Mesothelial cell of epicardium (in vitro differentiated cells): ENCODE measurements at places on chromosomes 4 and X.

DNA sequence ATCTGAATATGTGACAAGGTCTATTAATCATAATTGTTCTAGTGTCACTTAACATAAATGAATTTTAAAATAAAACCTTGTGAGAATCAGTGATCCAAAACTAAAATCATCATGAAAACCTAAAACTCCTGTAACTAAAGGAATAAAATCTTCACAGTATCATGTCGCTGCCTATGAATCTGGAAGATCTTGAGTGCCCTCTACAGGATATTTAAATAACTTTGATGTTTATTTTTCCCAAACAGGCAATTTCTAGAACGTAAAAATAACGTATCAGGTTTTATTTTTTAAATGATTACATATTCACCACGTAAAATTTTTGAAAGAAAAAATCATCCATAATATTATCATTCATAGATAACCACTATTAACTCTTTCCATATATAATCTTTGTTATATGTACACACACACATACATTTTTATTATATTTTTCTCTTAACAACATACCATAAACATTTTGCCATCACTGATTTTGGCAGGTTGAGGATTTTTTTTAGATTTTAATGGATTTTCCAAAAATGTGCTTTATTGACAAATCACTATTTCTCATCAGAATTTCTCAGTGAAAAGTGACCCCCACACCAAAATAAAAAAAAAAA lies 79.6 kb downstream of the COMMD8 start:
- DNase-seq = no peak

GRCh38 chrX:27162496-27162895 lies 300.6 kb downstream of the PPP4R3C start:
- DNase-seq = no peak

GRCh38 chrX:32871636-32872035 lies 339.7 kb downstream of the DMD start:
- DNase-seq = no peak

DNA sequence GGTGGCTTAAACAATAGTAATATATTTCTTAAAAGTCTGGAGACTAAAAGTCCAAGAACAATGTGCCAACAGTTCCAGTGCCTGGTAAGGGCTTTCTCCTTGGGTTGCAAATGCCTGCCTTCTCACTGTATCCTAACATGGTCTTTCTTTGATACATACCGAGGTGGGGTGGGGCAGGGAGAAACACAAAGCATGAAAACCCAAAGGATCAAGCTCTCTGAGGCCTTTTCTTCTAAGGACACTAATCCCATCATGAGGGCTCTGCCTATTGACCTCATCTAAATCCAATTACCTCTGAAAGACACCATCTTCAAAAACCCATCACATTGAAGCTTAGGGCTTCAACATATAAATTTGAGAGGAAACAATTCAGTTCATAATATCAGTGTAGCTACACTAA lies 311.3 kb downstream of the GRID2 start:
- no peak for DNase-seq

- DNase-seq = peak; percentile 36
Observed at GRCh38 chr4:1403591-1404572, 2.4 kb downstream of the NKX1-1 start.

GRCh38 chr4:176729489-176729888 lies 63.2 kb downstream of the VEGFC start:
- DNase-seq = no peak

GRCh38 chr4:4981427-4981826 lies 37.8 kb downstream of the CYTL1 start:
- DNase-seq = no peak

- no peak for DNase-seq
Observed at GRCh38 chr4:184288451-184289178, 70.9 kb upstream of the ENPP6 start.

DNA sequence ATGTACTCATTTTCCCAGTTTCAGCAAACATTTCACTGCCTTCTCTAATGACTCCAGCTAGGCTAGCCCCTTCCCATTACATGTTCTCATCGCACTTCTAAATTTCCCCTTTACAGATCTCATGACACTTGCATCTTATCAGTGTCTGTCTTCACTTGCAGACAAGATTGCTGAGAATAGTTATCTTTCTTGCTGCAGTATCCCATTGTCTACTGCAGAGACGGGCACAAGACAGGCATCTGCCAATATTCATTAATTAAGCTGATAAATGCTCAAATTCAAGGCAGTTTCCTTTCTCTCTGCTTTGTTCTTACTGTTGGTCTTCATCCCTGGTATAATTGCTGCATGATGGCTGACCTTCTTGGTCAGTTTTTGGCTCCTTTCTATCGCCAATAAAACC lies 175.9 kb downstream of the ANTXR2 start:
- DNase-seq = no peak

DNA sequence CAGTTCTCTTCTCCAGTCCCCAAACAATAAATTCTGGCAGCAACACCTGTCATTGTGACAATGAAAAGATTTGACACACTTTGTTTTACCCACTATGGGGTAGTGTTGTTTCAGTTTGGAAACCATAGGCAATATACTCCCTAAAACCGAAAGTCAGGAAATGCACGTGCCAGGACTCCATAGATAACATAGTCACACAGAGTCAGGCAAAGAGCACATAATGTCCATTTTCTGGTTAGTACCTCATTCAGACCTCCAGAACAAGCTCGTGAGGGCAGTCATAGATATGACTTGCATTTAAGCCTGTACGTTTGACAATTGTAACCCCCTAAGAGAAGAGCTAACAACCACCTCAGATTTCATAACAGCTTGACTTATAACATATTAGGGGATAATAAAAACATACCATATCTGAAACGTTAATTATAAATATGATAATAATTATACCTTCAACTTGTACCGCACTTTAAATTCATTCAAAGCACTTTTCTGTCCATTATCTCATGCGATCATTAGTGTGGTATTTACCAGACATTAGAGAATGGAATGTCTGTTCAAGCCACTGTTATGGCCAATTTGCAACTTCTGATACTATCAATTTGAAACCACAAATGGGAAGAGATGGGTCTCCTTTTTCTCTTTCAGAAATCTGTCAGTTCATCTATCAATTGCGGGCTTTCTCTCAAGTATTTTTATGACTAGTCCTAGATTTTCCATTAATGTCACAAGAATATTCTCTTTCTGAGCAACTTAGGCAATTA lies 147.4 kb downstream of the LDB2 start:
- no peak for DNase-seq

- no peak for DNase-seq
Observed at GRCh38 chr4:127229855-127230608, 402.7 kb upstream of the INTU start.

DNA sequence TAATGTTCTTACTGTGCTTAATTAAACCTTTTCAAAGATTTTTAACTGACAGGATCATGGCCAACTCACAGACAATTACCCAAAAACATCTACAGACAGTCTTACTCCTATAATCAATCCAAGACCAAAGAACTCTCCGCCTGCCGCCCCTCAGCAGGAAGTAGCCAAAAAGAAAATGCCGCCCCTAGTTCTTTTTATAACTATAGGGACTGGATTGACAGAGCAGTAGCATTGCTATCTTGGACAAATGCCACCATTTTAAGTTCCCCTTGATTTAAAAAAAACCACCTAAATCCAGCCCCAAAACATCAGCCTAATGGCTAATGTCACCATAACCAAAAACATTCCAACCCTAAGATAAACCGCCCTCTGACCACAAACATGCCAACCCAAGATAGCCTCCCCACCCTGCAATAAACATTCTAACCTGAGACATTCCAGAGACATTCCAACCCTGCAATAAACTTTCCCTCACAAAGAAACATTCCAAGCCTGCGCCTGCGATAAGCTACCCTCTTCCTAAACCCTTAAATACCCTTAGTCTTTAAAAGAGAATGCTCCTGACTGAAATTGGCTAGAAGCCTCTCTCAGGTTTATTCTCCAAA lies 77.0 kb downstream of the COQ2 start:
- no peak for DNase-seq

DNA sequence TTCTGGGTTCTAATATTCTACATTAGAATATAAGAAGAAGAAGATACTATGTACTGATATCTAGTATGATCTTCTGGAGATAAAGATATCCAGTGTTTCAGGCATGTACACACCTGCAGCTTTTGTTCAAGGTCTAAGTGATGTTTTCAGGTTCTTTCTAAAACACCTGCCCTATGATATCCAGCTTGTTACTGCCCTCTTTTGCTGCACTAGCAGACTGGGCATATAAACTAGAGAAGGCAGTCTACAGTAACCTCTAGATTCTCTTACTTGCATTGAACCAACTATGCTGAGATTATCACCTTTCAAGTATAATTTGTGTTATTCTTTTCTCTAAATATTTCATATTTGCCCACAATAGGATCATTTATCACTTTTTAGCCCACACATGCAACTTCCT lies 1.9 kb upstream of the FRYL start:
- DNase-seq = no peak

DNA sequence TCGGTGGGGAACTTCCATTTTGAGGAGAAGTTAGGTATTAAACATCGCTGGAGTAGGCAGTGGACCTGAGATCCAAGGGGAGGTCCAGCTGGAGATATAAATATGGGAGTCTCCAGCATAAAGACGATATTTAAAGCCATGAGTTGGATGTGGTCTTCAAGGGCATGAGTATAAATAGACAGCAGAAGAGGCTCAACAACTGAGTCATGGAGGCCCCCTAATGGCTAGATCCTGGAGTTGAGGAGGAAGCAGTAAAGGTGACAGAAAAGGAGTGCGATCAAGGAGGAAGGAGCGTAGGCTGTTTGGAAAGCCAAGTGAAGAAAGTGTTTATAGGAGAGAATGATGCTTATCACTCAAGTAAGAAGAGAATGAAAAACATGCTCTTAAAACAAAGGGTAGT lies 18.1 kb upstream of the APBB2 start:
- no peak for DNase-seq

GRCh38 chr4:181702864-181703495 lies 540.2 kb upstream of the TENM3 start:
- DNase-seq = no peak

GRCh38 chrX:21986596-21986995 lies 45.5 kb upstream of the PHEX start:
- no peak for DNase-seq

- no peak for DNase-seq
Observed at GRCh38 chrX:53716328-53717088, 30.0 kb upstream of the HUWE1 start.

GRCh38 chrX:68571610-68572311 lies 72.9 kb downstream of the YIPF6 start:
- DNase-seq = no peak

GRCh38 chr4:105936901-105937300 lies 41.6 kb downstream of the NPNT start:
- no peak for DNase-seq

DNA sequence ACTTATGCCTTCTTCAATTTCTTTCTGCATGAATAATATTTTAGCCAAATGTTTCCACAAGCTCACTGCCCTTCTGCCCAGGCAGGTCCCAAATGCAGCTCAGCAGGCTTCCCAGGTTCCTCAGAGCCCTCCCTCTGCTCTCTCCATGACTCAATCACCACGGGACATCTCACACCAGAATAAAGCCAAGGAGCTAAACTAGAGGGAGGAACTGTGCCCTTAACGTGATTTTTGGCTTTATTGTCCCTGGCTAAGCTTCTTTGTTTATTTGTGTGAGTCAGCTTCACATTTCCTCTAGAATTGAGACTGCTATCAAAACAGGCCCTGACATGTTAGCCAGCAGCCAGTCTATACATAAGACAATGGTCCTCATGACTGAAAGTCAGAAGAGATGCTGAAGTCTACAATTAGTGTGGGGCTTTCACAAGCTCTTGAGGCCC lies 186.4 kb upstream of the GALNT7 start:
- no peak for DNase-seq

DNA sequence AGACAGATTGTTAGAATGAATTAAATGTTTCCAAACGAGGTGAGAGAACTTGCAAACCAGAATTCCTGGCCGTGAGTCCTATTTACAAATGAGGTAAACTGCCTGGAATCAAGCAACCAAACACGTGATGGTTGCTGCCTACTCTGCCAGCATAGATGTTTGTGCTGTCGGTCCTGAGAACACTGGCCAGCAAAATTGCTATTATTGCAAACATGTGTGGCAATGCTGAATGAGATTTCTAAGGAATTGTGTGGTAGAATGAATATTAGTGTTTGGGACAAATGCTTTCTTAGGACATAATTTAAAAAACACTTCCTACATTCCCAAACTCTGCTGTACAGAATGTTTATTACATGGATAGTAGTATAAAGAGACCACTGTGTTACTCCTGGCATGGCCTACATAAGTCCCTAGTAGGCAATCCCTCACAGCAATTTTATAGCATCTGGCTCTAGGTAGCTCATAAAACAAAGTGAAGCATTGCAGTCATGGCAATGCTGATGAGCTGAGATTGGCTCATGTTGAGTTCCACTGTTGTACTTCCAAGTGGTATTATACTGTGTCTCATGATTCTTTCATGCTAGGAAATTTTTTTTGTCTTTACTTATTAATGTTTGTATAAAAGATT lies 605.2 kb upstream of the EPHA5 start:
- no peak for DNase-seq

- DNase-seq = no peak
Observed at GRCh38 chrX:130770615-130771014, 132.4 kb downstream of the ENOX2 start.

DNA sequence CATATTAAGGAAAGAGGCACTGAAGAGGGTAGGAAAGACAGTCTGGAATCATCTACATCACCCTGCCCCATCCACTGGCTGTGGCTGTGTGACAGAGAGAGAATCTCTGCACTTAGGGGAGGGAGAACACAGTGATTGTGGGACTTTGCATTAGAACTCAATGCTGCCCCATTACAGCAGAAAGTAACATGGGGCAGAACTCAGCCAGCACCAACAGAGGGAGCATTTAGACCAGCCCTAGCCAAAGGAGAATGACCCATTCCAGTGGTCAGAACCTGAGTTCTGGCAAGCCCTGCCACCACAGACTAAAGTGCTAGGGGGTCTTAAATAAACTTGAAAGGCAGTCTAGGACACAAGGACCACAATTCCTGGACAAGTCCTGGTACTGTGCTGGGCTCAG lies 37.9 kb downstream of the ZNF330 start:
- no peak for DNase-seq

DNA sequence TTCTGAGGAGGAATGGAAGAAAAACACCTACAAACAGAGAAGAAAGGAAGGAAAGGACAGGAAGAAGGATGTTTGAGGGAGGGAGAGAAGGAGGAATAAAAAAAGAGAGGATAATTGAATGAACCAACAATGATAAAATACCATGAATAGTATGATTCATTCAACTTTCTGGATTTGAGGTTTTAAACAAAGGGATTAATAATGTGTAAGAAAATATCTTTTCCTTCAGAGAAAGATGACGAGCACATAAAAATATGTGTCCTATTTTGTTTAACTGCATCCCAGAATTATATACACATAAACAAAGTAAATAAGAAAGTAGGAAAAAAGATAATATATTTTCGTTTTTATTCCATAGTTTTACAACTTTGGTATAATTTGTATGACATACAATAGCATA lies 1380.4 kb downstream of the STIM2 start:
- no peak for DNase-seq

DNA sequence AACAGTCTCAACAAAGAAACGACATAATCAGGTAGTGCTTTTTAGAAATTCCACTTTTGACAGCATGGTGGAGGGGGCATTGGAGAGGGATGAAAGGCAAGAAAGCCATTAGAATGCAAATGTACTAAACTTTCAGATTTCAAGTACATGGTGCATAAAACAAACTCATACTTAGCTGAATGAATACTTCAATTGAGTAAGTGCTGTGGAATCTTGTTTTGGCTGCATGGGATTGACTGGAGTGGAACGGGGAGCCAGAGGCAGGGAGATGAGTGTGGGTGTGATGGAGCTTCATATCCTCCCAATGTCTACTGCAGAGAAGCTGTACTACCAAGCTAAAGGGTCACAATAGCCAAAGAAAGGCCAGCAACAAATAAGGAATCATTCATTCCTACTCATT lies 52.4 kb downstream of the USP46 start:
- no peak for DNase-seq

GRCh38 chr4:112855058-112855457 lies 194.4 kb upstream of the ANK2 start:
- no peak for DNase-seq
